ENCODE measurements at places on chromosomes 3 and 15.

DNA sequence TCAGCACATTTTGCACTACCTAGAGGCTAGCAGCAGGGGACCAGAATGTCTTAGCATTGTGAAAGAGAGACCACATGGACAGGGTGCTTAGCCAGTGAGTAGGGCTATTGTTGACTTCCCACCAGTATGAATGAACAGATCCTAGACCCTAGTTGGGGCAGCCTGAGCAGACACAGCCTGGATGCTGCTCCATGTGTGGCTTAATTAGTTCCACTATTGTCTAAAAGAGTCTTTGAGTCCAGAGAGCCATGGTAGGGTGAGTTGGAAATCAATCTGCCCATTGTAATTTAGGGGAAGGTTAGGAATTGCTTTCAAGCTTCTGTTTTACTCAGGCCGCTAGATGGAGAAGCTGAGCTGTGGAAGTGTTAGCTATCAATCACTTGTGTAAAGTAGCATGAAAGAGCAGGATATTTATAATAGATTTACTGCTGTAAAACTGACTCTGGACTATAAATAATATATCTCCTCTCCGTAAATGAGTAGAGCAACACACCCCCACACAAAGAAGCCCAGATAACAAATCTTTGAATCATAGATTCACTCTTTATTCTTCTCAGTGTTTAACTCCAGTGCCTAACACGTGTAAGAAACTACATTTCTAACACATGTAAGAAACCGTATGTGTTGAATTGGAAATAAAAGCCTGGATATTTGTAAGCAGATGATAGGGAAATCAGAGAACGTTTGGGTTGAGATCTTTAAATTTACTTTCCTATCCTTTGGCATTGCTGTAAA, 4.1 kb upstream of the GCSAM start:
- DNase-seq: peak; percentile 49

- no peak for DNase-seq
Measured at GRCh38 chr3:179927191-179927590, 109.5 kb downstream of the PEX5L start.

DNA sequence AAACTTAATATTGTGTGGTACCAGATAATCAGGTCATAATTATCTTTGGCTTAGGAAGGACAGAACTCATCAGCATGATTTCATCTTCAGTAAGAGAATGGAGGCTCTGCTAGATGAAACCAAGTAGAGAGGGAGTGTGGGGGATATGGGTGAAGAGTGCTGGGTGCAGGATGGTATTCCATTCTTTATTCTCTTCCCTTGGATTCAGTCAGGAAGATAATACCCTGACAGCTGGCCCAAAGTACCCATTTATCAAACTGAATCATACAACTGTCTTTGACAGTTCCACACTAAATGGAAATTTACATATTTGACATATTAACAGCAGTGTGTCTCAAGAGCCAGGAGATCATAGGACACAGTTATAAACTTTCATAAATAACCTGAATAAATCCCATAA, 44.7 kb downstream of the GOLIM4 start:
- DNase-seq: no peak

GRCh38 chr15:65305150-65305758, 777 bp downstream of the RNU5B-1 start:
- DNase-seq: no peak

- no peak for DNase-seq
Measured at GRCh38 chr15:77723756-77724155, 91.0 kb upstream of the LINGO1 start.

DNA sequence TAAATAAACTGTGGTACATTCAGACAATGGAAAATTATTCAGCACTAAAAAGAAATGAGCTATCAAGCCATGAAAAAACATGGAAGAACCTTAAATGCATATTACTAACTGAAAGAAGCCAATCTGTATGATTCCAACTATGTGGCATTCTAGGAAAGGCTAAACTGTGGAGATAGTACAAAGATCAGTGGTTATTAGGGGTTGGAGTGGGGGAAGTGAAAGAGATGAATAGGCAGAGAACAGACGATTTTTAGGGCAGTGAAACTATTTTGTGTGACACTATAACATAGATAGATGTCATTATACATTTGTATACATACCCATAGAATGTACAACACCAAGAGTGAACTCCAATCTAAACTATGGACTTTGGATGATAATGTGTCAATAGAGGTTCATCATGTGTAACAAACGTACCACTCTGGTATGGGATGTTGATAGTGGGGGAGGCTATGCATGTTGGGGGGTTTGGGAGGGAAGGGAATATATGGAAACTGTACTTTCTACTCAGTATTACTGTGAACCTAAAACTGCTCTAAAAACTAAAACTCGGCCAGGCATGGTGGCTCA, 29.0 kb downstream of the RAB27A start:
- no peak for DNase-seq

- DNase-seq: no peak
Measured at GRCh38 chr3:33237439-33237838, 18.8 kb upstream of the SUSD5 start.

- no peak for DNase-seq
Measured at GRCh38 chr3:126109880-126110235, 25.9 kb upstream of the SLC41A3 start.

DNA sequence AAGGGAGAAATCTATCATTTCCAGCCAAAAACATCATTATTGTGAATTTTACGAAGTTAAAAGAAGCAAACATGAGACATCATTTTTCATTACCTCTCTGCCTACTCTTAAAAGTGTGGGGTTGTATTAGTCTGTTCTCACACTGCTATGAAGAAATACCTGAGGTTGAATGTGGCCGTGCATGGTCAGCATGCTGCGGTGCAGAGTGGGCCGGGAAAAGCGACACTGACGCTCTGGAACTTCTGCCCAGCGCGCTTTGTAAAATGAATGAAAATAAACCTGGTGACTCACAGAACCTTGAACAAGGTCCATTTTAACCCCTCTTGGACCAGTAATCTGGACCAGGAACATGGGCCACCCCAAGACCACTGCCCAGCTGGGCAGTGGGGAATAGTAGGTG, 31.0 kb upstream of the DNAJC13 start:
- no peak for DNase-seq

DNA sequence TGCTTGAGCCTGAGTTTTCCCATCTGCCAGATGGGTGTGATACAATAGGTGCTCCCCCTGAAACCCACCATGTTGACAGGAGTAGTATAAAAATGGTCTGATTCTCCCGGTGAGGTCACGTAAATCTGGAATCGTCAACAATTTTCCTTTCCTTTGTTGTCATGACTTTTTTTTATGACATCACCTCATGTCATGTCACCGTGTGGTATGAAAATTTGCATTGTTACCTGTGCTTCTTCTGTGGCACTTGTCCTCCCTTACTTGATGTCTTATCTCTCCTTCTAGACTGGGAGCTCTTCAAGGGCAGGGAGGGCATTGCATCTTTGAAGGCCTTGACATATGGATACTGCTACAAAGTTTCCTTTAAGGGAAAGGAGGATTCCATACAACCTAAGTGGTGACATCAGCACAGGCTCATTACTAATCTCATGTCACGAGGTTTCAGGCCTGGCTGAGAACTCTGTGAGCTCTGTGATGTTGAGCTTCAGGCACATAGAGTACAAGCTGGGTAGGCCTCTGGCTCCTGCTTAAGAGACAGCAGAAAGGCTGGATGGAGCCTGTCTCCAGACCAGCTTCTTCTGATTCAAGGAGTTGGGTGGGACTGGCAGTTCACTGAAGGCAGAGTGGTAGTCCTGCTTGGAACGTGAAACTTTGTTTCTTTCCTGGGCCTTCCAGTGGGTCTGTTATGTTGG, 66.3 kb downstream of the LPP start:
- peak; percentile 63 for DNase-seq

DNA sequence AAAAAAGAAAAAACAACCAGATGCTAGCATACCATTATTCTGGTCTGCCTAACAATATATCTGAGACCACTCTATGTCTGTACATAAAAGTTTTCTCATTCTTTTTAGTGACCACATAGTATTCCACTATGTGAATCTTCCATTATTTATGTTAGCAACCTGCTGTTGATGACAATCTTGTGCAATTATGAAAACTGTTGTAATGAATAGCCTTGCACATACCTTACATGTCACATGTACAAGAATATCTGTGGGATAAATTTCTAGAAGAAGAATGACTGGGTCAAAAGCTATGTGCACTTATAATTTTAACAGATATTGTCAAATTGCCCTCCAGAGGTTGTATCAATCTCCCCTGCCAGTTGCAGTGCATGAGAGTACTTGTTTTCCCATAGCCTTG, 62.5 kb downstream of the ARHGAP31 start:
- DNase-seq: no peak

GRCh38 chr3:183081459-183082183, 17.7 kb downstream of the MCCC1 start:
- no peak for DNase-seq
